ENCODE measurements at places on chromosomes 5 and 9. TPM values are rescaled to one million over a fixed set of nuclear protein-coding genes. Genes with fewer than 3 reads are reported as not detected.

The DMRT3 gene
- total RNA-seq = not detected

The HMCN2 gene
- total RNA-seq = not detected

The TIMD4 gene
- 31.5 TPM for total RNA-seq

The LCN1 gene
- total RNA-seq = not detected

The CARTPT gene
- not detected for total RNA-seq

The FBXO10 gene
- 5.0 TPM for total RNA-seq

The EGFL7 gene
- 0.49 TPM for total RNA-seq

The C9orf78 gene
- 74.7 TPM for total RNA-seq

The GCNT1 gene
- total RNA-seq = 7.6 TPM

The GABRA1 gene
- total RNA-seq = not detected

The DOCK8 gene
- total RNA-seq = 266 TPM

The OR1L4 gene
- not detected for total RNA-seq

The MYMK gene
- total RNA-seq = not detected

The BHMT gene
- total RNA-seq = not detected

The PRR7 gene
- total RNA-seq = 3.0 TPM

The GRM6 gene
- not detected for total RNA-seq

The AK3 gene
- 27.7 TPM for total RNA-seq

The ATP10B gene
- not detected for total RNA-seq

The SLC6A3 gene
- total RNA-seq = not detected

The TSSK1B gene
- not detected for total RNA-seq

The LARP1 gene
- total RNA-seq = 240 TPM

The PRR16 gene
- total RNA-seq = not detected

The PWWP2A gene
- total RNA-seq = 36.0 TPM

The MYOZ3 gene
- total RNA-seq = not detected

The PCDHA4 gene
- not detected for total RNA-seq

The ATOX1 gene
- 91.4 TPM for total RNA-seq

The NPDC1 gene
- 57.3 TPM for total RNA-seq

The OSMR gene
- 0.17 TPM for total RNA-seq

The RGS7BP gene
- total RNA-seq = not detected

The LCN12 gene
- total RNA-seq = 3.2 TPM

The DMXL1 gene
- total RNA-seq = 29.1 TPM

The FOXD4L3 gene
- 0.29 TPM for total RNA-seq

The SOWAHA gene
- 0.51 TPM for total RNA-seq

The RMRP gene
- 4,811 TPM for total RNA-seq

The CDKN2B gene
- 9.2 TPM for total RNA-seq

The PCDHB14 gene
- not detected for total RNA-seq

Data from T-helper 1 cell treated with Interleukin-12 subunit alpha and Interleukin-12 subunit beta and Interleukin-4 antibody, amounts not matched to agents 30 ng/mL and 1 ng/mL, for 36 hours (primary cell).